ENCODE measurements at places on chromosomes 5 and 9.

DNA sequence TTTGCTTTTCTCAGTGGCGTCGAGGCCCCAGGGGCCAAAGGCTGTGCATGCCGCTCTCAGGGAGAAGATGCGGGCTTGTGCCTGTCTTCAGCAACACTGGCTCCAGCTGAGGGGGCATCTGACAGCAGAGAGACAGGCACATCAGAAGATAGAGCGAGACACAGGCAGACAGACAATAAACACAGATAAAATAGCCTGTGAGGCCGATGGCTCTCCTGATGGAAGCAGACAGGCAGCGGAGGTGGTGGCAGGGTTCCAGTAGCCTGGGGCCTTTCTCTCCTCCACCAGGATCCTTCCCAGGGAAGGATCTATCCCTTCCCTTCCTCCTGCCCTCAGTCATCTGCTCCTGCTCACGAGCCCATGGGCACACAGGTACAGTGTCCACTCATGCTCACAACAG lies 16.6 kb upstream of the UNC5A start:
- peaks cover 71% of the 10 kb centered on the region for H3K27me3 ChIP-seq
- H3K4me1 ChIP-seq, result no peaks in the 10 kb centered on the region
- no peak for DNase-seq
- no peak overlapping the region for H3K4me3 ChIP-seq
- no peaks in the 10 kb centered on the region for H3K36me3 ChIP-seq

- no peaks in the 10 kb centered on the region for H3K36me3 ChIP-seq
- no peak overlapping the region for H3K4me3 ChIP-seq
- no peak for DNase-seq
- H3K4me1 ChIP-seq, result peaks cover 4% of the 10 kb centered on the region
- peaks cover 3% of the 10 kb centered on the region for H3K27me3 ChIP-seq
Observed at GRCh38 chr9:95406121-95406520, 88.6 kb upstream of the FANCC start.

GRCh38 chr5:169629847-169630548 lies 7.1 kb upstream of the DOCK2 start:
- H3K27ac ChIP-seq, result no peak overlapping the region
- H3K4me3 ChIP-seq, result no peak overlapping the region
- H3K27me3 ChIP-seq, result peaks cover 5% of the 10 kb centered on the region
- peaks cover 6% of the 10 kb centered on the region for H3K4me1 ChIP-seq
- H3K36me3 ChIP-seq, result no peaks in the 10 kb centered on the region
- DNase-seq, result no peak

DNA sequence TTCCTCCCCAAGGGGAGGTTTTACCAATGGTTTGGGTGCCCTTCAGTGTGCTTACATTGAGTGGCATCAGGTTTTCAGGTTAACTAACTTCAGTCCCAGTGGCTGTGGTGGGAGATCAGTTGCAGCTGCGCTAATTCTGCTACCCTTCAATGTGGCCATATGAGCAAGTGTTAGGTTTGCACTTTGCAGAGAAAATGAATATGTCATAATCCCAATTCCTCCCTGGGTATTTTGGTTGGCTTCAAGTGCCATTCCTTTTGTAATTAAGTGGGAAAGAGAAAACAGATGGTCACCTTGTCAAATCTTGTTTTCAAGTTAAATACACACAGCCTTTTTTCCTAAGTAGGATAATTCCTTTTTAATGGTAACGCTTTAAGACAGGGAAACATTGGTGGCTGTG lies 236.2 kb downstream of the TLE4 start:
- H3K4me1 ChIP-seq, result peaks cover 18% of the 10 kb centered on the region
- no peaks in the 10 kb centered on the region for H3K36me3 ChIP-seq
- no peak for DNase-seq
- no peak overlapping the region for H3K4me3 ChIP-seq

GRCh38 chr9:38092656-38093055 lies 23.6 kb upstream of the SHB start:
- no peak overlapping the region for H3K27ac ChIP-seq
- no peak for DNase-seq
- H3K27me3 ChIP-seq, result peaks cover 7% of the 10 kb centered on the region
- peaks cover 2% of the 10 kb centered on the region for H3K4me1 ChIP-seq

DNA sequence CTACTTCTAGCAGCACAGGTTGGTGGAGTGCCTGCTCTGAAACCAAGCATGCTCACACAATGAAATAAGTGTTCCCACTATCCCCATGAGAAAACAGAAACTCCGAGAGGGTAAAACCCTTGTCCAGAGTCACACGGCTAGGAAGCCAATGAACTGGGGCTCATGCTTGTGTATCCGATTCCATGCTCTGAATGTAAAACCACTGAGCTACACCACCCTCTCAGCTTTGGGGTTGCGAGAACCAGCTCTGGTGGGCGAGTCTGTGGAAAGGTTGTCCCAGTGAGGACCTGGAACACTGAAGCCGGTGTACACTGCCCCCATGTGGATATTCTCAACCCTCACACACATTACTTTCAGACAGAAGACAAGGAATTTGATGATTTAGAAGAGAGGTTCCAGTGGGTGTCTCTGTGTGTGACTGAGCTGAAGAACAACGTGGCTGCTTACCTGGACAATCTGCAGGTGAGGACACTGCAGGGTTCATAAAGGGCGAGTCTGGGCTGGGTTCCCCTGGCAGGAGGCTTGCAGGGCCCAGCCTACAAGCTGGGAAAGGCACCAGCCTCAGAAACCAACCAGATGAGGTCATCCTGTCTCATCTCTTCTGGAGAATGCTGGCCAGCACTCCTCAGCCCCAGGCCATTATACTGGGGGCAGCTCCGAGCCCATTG lies 37.4 kb downstream of the ARHGEF37 start:
- no peaks in the 10 kb centered on the region for H3K27me3 ChIP-seq
- H3K27ac ChIP-seq, result no peak overlapping the region
- H3K4me3 ChIP-seq, result no peak overlapping the region
- no peaks in the 10 kb centered on the region for H3K36me3 ChIP-seq

GRCh38 chr9:5459289-5459829 lies 9.0 kb downstream of the CD274 start:
- peaks cover 86% of the 10 kb centered on the region for H3K4me1 ChIP-seq
- peak overlapping the region; percentile 94 for H3K27ac ChIP-seq
- H3K27me3 ChIP-seq, result no peaks in the 10 kb centered on the region
- H3K4me3 ChIP-seq, result peak overlapping the region; percentile 73
- H3K36me3 ChIP-seq, result peaks cover 96% of the 10 kb centered on the region

- H3K27ac ChIP-seq, result peak overlapping the region; percentile 42
- H3K4me1 ChIP-seq, result peaks cover 91% of the 10 kb centered on the region
- H3K36me3 ChIP-seq, result peaks cover 82% of the 10 kb centered on the region
Observed at GRCh38 chr5:169646856-169647255, 9.8 kb downstream of the DOCK2 start.

- peak overlapping the region; percentile 74 for H3K27ac ChIP-seq
- H3K36me3 ChIP-seq, result peaks cover 83% of the 10 kb centered on the region
- H3K4me1 ChIP-seq, result peaks cover 58% of the 10 kb centered on the region
- peak; percentile 22 for DNase-seq
- H3K27me3 ChIP-seq, result no peaks in the 10 kb centered on the region
Observed at GRCh38 chr5:151196556-151197290, 27.2 kb downstream of the CCDC69 start.

DNA sequence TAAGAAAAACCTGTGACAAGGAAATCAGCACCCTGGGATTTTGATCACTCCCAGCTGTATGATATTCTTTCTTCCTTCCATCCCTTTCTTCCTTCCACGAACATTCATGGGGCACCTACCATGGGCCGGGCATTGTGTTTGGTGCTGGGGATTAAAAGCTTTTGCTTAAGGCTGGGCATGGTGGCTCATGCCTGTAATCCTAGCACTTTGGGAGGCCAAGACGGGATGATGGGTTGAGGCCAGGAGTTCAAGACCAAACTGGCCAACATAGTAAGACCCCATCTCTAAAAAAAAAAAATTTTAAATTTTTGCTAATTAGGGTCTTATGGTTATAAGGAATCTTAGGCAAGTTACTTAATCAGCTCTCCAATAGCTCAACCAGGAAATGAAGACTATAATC lies 48.5 kb upstream of the CLINT1 start:
- no peaks in the 10 kb centered on the region for H3K27me3 ChIP-seq
- H3K36me3 ChIP-seq, result no peaks in the 10 kb centered on the region
- DNase-seq, result no peak
- H3K4me3 ChIP-seq, result no peak overlapping the region

GRCh38 chr5:153952893-153953292 lies 85.8 kb downstream of the FAM114A2 start:
- H3K4me3 ChIP-seq, result no peak overlapping the region
- DNase-seq, result no peak
- H3K27me3 ChIP-seq, result no peaks in the 10 kb centered on the region
- no peaks in the 10 kb centered on the region for H3K4me1 ChIP-seq
- H3K27ac ChIP-seq, result no peak overlapping the region
- H3K36me3 ChIP-seq, result no peaks in the 10 kb centered on the region

GRCh38 chr5:167358868-167359492 lies 932.5 kb upstream of the WWC1 start:
- no peaks in the 10 kb centered on the region for H3K27me3 ChIP-seq
- no peak overlapping the region for H3K4me3 ChIP-seq
- DNase-seq, result no peak
- H3K4me1 ChIP-seq, result no peaks in the 10 kb centered on the region
- H3K36me3 ChIP-seq, result no peaks in the 10 kb centered on the region

DNA sequence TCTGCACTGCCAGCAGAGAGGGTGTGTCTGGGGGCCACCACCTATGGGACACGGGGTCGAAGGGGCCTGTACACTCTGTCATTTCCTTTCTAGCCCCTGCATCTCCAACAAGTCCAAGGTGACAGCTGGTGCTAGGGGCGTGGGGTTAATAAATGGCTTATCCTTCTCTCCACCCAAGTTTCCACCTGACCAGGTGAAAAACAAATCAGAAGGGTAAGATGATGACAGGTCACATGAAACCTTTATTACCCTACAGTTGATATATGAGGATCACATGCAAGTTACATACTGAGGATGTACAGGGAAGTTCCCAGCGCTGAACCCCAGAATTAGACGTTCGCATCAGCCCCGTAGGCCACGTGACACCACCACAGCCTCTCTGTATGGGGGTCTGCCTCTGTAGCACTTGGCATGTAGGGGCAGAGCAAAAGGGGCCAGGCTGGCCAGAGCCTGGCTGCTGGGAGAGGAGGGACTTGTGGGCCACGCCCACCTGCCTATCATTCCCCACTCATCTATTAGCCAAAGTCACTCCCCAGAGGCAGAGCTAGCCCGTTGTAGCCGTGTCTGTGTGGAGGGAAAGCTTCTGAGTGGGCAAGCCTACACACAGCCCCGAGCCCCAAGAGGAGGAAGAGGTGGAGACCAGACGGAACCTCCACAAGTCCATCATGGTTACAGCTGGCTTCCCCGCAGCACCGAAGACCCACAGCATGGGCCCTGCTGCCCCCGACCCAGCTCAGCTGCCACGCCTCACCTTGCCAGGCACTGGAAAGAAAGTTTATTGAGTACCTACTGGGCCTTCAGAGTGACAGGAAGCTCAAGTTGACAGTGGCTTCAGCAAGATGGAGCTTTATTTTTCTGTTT lies 2.2 kb downstream of the TMEM141 start:
- peaks cover 3% of the 10 kb centered on the region for H3K27me3 ChIP-seq
- no peak for DNase-seq
- no peak overlapping the region for H3K27ac ChIP-seq
- peak overlapping the region; percentile 8 for H3K4me3 ChIP-seq

DNA sequence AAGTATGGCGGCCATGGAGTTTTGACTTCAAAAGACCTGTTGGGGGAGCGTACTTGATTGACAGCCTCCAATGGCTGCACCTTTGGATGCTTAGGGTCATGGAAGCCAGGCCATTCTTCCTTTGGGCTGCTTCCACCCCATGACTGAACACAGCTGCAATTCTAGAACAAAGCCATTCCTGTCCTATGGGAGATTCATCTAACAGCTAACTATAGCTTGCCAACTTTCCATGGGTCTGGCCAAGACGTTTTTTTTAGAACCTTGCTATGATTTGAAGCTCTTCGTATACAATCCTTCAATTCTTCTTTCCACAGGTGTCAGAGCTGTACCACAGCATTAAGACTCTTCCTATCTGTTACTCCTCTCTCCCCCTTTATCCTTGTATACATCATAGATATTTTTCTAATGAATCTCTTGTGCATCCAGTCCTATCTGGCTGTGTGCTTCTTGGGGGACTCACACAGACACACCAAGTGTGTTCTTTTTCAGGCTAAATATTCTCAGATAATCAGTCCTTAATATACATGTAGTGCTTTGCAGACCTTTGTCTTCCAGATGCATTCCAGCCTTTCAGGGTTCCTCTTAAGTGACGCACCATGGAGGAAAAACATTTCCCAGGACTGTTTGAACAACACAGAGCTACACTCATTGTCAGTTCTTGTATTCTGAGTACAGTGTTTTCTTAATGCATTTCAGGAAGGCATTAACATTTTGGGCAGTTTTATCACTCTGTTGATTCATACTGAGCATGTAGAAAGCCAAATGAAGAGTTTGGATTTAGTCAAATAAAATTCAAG lies 198.9 kb downstream of the TAF11L14 start:
- H3K27me3 ChIP-seq, result no peaks in the 10 kb centered on the region
- H3K27ac ChIP-seq, result no peak overlapping the region
- DNase-seq, result no peak
- no peaks in the 10 kb centered on the region for H3K4me1 ChIP-seq
- no peak overlapping the region for H3K4me3 ChIP-seq
- H3K36me3 ChIP-seq, result no peaks in the 10 kb centered on the region

- H3K4me1 ChIP-seq, result no peaks in the 10 kb centered on the region
- no peak overlapping the region for H3K4me3 ChIP-seq
- H3K27ac ChIP-seq, result no peak overlapping the region
Observed at GRCh38 chr5:122107016-122107415, 22.3 kb upstream of the ZNF474 start.

DNA sequence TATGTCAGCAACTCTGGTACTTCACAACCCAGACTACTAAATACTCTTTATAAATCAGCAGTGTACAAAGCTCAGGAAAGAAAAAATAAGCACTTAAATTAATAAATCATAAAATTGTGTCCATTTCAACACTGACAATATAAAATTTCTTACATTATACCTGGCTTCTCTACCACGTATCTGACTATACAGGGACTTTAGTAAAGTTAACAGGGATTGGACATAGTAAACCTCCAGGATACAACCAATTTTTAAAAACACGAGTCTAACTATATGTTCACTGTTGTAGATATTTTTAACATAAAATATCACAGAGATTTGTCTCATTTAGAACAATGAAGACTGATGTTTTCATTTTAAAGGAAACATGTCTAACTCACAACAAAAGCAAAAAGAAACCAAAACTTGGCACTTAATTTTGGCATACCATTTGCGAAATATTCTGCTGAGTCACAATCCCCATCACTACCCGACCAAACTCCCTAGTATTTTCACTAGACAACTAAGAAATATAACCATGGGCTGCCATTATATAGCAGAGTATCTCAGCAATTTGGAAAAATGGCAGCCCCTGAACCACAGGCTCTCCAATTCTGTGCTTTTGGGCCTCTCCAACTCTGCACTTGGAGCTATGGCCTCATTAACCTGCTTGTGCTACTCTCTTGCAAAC lies 14.4 kb downstream of the FAM169A start:
- H3K4me3 ChIP-seq, result peak overlapping the region; percentile 53
- H3K4me1 ChIP-seq, result peaks cover 39% of the 10 kb centered on the region
- peak overlapping the region; percentile 86 for H3K27ac ChIP-seq
- peaks cover 11% of the 10 kb centered on the region for H3K36me3 ChIP-seq
- H3K27me3 ChIP-seq, result no peaks in the 10 kb centered on the region

DNA sequence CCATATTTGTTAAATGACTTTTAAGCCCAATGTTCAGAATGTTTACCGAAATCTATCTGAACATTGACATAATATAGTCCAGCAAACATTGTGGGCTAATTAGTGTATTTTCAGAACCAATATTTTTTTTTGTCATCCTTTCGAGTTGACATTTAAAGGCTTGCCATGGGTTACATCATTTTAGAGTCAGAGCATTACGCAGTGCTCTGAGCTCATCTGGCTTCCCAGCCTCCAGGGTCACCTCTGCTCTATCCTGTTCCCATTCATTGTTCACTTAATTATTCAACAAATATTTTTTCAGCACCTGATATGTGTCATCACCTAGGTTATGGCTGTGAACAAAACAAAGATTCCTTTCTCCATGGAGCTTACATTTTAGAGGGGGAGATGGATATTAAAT lies 80.2 kb downstream of the SREK1 start:
- H3K36me3 ChIP-seq, result no peaks in the 10 kb centered on the region
- DNase-seq, result no peak
- no peak overlapping the region for H3K27ac ChIP-seq

All from activated T-cell treated with anti-CD3 and anti-CD28 coated beads, Interleukin-2, amount 50 U/mL, for 24 hours (primary cell).